ENCODE measurements at places on chromosomes 1 and 21. TPM values are rescaled to one million over a fixed set of nuclear protein-coding genes. Genes with fewer than 3 reads are reported as not detected.

The ATP8B2 gene
- 36.3 TPM for total RNA-seq

The SYT11 gene
- total RNA-seq = 1.3 TPM

The CELF3 gene
- not detected for total RNA-seq

The TRAF3IP3 gene
- not detected for total RNA-seq

The SLC16A4 gene
- total RNA-seq = 41.3 TPM

The HPDL gene
- 4.7 TPM for total RNA-seq

The GGPS1 gene
- 24.4 TPM for total RNA-seq

The VHLL gene
- total RNA-seq = not detected

The HS2ST1 gene
- total RNA-seq = 12.1 TPM

The CDK11A gene
- 22.9 TPM for total RNA-seq

The REN gene
- not detected for total RNA-seq

The AMY2A gene
- total RNA-seq = not detected

The WDR64 gene
- not detected for total RNA-seq

The ELF3 gene
- total RNA-seq = 217 TPM

The CD53 gene
- not detected for total RNA-seq

The CYP4A11 gene
- total RNA-seq = not detected

The C1QB gene
- total RNA-seq = not detected

The PCBP3 gene
- total RNA-seq = 1.1 TPM

The GPR37L1 gene
- total RNA-seq = 0.14 TPM

The OR2L2 gene
- total RNA-seq = 0.02 TPM

The SYPL2 gene
- 0.13 TPM for total RNA-seq

The BCAR3 gene
- 58.1 TPM for total RNA-seq

The NCAM2 gene
- total RNA-seq = not detected

The OR2T2 gene
- not detected for total RNA-seq

The LAMC2 gene
- total RNA-seq = 21.0 TPM

Data from A549 treated with RU486 at 1 μM for 4 hours (cell line).